ENCODE measurements at places on chromosomes 5 and 9.

DNA sequence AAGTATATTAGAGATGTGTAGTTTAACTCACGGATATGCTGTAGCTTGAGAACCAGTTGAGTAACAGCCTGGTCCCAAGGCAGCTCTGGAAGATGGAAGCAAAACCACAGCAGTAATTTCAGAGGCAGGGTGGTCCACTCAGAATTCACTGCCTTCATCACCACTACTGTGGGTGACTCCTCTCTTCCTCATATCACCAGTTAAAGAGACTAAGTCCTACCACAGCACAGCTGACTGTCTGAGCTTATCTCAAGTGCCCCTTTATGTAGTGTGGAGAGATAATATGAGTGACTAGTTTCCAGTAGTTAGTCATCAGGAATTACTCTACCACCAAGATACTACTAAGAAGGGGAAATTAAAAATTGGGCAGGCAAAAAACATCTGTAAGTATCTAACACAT, 1571.2 kb upstream of the C9orf72 start:
- no peak for DNase-seq

GRCh38 chr5:142870532-142871362, 100.6 kb downstream of the ARHGAP26 start:
- DNase-seq = no peak

DNA sequence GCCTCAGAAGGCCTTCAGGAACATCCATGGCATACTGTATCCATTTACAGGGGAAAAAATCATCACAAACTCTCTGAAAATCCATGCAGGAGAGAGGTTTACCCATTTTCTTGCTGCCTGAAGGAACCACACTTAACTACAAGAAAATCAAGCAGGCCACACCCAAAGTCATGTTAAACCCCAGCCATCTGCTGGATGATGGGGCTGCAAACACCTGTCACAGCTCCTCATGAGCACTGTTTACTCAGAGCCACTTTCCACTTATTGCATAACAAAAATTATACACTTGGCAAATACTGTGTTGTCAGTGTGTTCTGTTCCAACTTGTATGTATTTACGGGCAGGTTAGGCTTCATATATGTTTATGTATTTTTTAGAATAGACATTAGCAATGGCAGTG, 35.8 kb downstream of the PPIC start:
- DNase-seq = no peak

GRCh38 chr9:19380826-19381075, 715 bp upstream of the RPS6 start:
- no peak for DNase-seq

- DNase-seq = no peak
Observed at GRCh38 chr5:72848474-72849428, 32.3 kb downstream of the TNPO1 start.

GRCh38 chr5:1409381-1410110, 35.7 kb downstream of the SLC6A3 start:
- DNase-seq = no peak
